ENCODE measurements at places on chromosomes 5 and 9. TPM values are rescaled to one million over a fixed set of nuclear protein-coding genes. Genes with fewer than 3 reads are reported as not detected.
A peak's percentile ranks its signal among the peaks of the same experiment; 100 is the strongest.

DNA sequence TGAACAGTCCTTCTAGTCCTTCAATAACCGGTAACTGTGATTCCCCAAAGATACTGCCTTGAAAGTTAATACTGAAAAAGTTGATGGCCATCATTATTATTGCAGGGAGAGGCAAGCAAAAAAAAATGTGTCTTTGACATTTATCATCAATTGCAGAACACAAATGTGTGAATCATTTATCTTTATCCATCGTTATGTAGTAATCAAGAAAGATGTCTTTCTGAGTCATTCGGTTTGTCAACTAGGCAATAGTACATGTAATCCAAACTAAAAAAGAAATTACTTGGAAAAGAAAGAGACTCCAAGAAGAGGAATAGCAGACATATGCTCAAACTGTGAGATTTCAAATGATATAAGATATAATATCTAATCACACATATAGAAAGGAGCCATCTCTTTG is 473.0 kb downstream of the CETN3 start:
- no peak for DNase-seq
- no peak overlapping the region for H3K4me3 ChIP-seq
- H3K27ac ChIP-seq: no peak overlapping the region

GRCh38 chr5:132439521-132440089 is 51.0 kb downstream of the IRF1 start:
- H3K4me3 ChIP-seq: no peak overlapping the region
- peaks cover 30% of the 10 kb centered on the region for H3K4me1 ChIP-seq
- no peak overlapping the region for H3K27ac ChIP-seq
- peak; percentile 85 for DNase-seq

DNA sequence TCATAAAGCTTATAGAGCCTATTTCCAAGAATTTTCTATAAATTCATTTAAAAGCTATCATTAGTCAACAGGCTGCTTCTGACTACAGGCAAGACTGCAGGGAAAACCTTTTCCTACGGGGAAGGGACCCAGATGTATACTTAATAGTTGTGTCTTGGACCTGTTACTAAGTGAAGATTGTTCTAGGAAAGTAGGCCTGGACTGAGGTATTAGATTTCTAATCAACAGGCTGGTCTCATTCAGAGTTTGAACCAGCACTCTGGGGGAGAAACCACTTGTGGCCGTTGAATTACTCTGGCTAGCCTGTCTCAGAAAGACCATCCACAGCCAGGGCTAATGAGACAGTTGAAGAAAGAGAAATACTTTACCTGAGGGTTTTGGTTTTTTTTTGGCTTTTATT is 60.0 kb downstream of the IL6ST start:
- H3K36me3 ChIP-seq: no peaks in the 10 kb centered on the region
- peak overlapping the region; percentile 83 for H3K27ac ChIP-seq
- no peak for DNase-seq
- H3K4me3 ChIP-seq: no peak overlapping the region
- no peaks in the 10 kb centered on the region for H3K27me3 ChIP-seq
- no peaks in the 10 kb centered on the region for H3K4me1 ChIP-seq

The SIT1 gene
- 3.1 TPM for total RNA-seq

- no peak overlapping the region for H3K4me3 ChIP-seq
- H3K27me3 ChIP-seq: no peaks in the 10 kb centered on the region
- H3K36me3 ChIP-seq: peaks cover under 1% of the 10 kb centered on the region
- DNase-seq: no peak
- H3K4me1 ChIP-seq: no peaks in the 10 kb centered on the region
- no peak overlapping the region for H3K27ac ChIP-seq
These were observed 49.0 kb downstream of the SECISBP2 start for GRCh38 chr9:89367281-89367680.

DNA sequence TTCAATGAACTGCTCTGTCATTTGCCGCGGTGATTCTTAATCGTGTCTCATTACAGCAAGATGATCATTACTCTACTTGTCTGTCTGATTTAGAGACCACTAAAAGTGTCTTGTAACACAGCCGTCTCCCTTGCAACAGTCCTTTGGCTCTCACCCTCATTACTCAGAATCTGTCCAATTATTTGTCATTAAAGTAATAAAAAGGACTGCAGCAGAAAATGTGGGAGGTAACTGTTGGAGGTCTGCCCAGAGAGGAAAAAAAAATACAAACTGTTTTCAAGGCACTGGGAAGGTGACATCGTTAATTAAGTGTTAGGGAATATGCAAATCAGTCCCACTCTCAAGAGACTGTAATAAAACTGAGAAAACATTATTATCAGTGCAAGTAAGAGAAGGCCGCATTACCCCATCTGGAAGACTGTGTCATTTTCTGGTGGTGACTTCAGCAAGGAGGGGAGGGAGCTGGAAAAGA is 281.0 kb downstream of the RASEF start:
- H3K27me3 ChIP-seq: no peaks in the 10 kb centered on the region
- peak; percentile 95 for DNase-seq
- H3K27ac ChIP-seq: no peak overlapping the region

The EFNA5 gene
- 54.4 TPM for total RNA-seq

The CCDC192 gene
- not detected for total RNA-seq

GRCh38 chr5:137113939-137114338 is 385.2 kb downstream of the SPOCK1 start:
- no peak overlapping the region for H3K4me3 ChIP-seq
- no peak for DNase-seq
- H3K27me3 ChIP-seq: no peaks in the 10 kb centered on the region

The CDKN2B gene
- total RNA-seq: 1.8 TPM

- peak; percentile 76 for DNase-seq
- H3K4me1 ChIP-seq: no peaks in the 10 kb centered on the region
- H3K27ac ChIP-seq: peak overlapping the region; percentile 49
These were observed 110.6 kb downstream of the PAM start for GRCh38 chr5:102865510-102866236.

The ERAP2 gene
- total RNA-seq: 8.2 TPM

GRCh38 chr9:27818348-27818747 is 245.1 kb upstream of the C9orf72 start:
- DNase-seq: no peak
- no peaks in the 10 kb centered on the region for H3K4me1 ChIP-seq
- H3K4me3 ChIP-seq: no peak overlapping the region

The DRD1 gene
- total RNA-seq: 0.25 TPM

The B4GALT1 gene
- 163 TPM for total RNA-seq

- peaks cover 6% of the 10 kb centered on the region for H3K36me3 ChIP-seq
- no peak overlapping the region for H3K27ac ChIP-seq
- peak overlapping the region; percentile 1 for H3K4me3 ChIP-seq
- no peaks in the 10 kb centered on the region for H3K27me3 ChIP-seq
- no peak for DNase-seq
These were observed 684 bp downstream of the TOR1B start for GRCh38 chr9:129803676-129804060.

The TAF11L13 gene
- not detected for total RNA-seq

The RGS3 gene
- total RNA-seq: 114 TPM

DNA sequence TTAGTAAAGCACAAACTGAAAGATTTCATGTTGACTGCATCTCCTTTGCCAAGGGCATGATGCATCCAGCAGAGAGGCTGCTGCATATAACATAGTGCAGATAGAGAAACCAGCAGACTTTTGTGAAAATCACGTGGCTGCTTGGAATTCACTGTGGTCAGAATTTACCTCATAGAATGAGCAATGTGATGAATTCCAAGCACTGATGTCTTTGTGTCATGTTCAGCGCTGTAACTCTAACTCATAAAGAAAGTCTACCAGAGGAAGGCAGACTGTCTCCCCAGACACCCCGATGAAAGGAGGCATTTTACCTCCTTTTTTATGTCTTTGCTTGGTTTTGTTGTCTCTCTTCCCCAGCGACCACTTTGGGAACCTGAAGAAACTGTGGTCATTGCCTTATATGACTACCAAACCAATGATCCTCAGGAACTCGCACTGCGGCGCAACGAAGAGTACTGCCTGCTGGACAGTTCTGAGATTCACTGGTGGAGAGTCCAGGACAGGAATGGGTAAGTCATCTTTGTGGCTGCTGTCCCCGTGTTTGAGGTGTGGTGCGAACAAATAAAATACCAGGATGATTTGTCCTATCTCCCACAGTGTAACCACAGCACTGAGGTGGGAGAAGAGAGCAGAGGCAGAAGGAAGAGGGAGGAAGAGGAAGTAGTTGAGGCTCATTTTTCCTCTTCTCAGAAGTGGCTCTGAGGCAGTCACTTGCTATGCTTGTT is 42.0 kb downstream of the ITK start:
- no peak overlapping the region for H3K27ac ChIP-seq
- no peak overlapping the region for H3K4me3 ChIP-seq
- no peaks in the 10 kb centered on the region for H3K27me3 ChIP-seq

DNA sequence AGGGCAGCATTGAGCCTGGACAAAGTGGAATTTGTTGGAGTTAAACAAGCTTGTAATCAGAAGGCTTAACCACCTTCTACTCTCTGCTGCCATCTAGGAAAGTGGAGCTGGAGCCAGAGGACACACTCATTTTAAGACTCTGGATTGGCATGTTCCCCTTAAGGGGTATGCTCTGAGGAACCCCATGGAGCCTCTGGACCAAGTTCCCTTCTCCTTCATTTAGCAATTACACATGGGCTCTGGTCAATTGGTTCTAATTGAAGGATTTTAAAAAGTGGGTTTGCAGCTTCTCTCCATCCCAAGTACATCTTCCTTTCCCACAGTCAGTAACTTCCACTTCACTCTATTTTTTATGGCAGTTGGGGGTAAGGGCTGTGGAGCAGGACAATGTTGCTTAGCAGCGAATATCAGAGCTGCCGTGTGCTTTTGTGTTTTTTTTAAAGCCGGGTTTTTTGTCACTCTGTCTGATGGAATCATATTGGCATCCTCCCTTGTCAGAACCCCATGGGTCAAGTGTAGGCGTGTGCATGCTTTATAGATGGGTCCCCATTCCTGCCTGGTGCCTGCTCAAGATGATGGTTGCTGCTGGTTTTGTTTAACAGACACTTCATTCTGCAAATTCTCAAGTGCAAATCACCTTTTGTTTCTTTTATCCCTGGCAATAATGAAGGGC is 330.7 kb upstream of the ADAMTSL1 start:
- H3K27me3 ChIP-seq: no peaks in the 10 kb centered on the region
- no peak for DNase-seq
- H3K4me3 ChIP-seq: no peak overlapping the region
- H3K36me3 ChIP-seq: no peaks in the 10 kb centered on the region

GRCh38 chr5:37838152-37838932 is 1.5 kb downstream of the GDNF start:
- H3K27me3 ChIP-seq: peaks cover 7% of the 10 kb centered on the region
- peak overlapping the region; percentile 72 for H3K4me3 ChIP-seq
- H3K36me3 ChIP-seq: no peaks in the 10 kb centered on the region

All from kidney (tissue), 22 donors.